ENCODE measurements at places on chromosomes 5 and 9.

- no peak for DNase-seq
Observed at GRCh38 chr5:145938776-145939539, 2.6 kb downstream of the SH3RF2 start.

DNA sequence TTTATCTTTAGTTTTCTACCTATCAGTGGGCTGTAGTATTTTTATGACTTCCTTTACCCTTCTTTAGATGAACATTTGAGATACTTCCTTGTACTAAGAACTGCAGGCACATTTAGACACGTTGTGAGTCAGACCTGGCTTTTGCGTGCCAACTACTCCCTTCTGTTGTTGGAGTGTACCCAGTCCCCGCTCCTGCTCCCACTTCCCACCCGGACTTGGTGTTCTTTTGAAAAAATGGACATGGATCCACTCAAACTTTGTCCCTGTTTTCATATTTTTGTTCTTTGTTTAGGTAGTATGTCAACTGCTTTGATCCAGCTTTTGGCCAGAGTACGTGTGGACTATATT, 60.7 kb downstream of the PARP8 start:
- DNase-seq: no peak

DNA sequence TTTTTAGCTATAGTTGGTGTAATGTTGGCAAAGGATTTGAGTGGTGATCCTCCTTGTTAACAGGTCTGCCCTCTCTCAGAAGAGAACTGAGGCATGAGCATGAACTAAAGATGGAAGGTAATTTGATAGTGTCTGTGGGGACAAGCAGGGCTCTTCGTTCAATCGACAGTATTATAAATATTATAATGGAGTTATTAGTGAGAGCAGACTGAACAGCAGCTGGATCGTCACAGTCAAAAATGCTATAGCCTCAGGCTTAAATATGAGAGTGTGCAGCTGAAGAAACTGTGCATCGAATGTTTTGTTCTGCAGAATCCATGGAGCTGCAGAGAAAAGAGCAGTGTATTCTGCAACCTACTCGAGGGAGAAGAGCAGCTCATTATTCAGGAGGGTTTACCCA, 757.3 kb downstream of the DNAH5 start:
- DNase-seq: no peak

DNA sequence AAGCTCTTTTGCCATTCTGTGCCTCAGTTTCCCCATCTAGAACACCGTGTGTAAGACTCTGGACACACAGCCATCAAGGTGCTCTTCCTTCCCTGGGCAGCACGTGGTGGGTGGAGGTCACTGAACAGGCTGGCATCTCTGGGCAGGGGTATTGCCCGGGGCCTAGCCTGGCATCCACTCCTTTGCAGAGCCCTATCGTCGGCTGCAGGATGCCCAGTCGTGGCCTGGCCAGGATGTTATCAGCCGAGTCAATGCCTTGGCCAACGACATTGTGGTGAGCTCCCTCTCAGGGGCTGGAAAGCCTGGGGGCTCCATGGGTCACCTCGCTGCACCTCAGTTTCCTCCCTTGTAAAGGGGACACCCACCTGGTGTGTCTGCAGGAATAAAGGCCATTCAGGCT, 4.0 kb downstream of the ADGRD2 start:
- DNase-seq: no peak

DNA sequence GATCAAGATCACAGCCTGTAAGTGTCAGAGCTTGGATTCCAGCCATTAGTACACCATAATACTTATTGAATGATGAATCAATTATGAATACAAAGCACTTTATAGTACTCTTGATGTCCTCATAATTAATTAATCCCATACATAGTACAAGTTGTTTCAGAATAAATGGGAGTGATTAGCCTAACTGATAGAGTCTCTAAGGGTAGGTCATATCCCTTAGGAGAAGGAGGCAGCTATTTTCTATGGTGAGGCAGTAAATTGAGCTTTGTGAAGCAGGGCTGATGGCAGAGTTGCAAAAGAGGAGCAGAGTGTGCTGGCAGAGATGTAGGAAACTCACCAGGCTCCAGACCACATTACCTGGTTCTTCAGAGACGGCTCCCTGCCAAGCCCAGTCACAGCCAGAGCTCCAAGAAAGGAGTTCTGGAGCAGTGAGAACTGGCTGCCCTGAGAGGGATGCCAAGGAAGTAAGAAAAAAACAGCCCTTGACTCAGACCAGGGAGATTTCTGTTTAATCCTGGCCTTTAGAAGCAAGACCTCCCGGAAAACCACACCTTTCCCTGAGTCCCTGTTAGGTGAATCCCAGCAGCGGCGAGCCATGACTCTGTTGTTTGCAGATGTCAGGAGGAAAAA, 112.9 kb downstream of the SH3TC2 start:
- no peak for DNase-seq

- no peak for DNase-seq
Observed at GRCh38 chr5:172144291-172144815, 43.7 kb downstream of the STK10 start.

DNA sequence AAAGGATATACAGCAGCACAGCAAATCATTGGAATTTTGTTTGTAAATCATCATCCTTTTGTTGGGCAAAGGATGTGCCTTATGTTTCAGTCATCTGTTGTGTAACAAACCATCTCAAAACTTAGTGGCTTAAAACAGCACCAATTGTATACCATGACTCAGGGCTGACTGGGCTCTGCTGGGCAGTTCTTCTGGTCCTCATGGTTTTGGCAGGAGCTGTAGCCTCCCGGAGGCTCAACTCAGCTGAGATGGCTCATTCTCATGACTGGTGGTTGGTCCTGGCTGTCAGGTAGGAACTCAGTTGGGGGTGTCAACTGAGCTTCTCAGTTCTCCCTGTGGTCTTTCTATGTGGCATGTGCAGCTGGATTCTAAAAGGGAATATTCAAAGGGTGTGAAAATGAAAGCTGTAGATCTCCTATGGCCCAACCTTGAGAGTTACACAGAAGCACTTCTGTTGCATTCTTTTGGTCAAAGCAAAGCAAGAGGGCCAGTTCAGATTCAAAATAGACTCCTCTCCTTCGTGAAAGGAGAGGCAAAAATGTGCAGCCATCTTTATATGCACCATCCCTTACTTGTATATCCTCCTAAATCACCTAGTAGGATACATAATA, 39.1 kb upstream of the CPEB4 start:
- DNase-seq: no peak

- no peak for DNase-seq
Observed at GRCh38 chr5:443239-444151, 519 bp downstream of the EXOC3 start.

DNA sequence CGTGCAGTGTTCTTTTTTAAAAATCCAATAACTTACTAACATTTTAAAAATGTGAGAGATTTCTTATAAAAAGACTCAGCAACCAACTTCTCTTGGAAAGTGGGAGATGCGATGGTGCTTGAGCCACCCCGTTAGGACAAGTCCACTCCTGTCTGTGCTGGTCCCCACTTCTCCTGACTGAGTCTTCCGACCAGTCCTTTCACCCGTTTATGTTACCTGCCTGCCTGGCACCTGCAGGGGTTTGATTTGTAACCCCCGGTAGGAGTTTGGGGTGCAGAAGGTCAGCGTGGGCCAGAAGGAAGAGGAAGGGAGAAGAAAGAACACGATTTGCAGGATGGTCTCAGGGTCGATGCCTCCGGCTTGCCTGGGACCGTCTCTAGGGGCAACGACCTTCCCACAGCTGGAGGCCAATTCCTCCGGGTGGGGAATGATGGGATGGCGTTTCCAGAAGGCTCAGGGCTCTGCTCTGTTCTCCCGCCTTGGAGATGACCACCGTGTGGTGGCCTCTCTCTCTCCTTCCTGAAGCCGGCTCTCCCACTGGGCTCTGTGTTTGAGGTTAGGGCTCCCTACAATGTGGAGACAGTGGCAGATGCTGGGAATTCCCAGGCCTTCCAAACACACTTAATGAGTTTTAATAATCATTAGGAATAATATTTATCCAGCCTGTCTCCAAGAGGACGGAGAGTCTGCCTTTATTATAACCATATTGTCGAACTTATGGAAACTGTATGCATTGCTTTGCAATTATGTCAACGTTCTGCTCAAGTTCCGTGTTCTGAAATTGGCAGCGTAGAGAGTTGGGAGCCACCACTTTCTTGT, 14.8 kb downstream of the COL27A1 start:
- no peak for DNase-seq
